AG09319 (cell line): ENCODE measurements at places on chromosomes 3 and 15.

- DNase-seq, result no peak
Observed at GRCh38 chr3:150605998-150606641, 3.0 kb downstream of the SELENOT start.

GRCh38 chr15:86538141-86538540, 458.5 kb downstream of the AGBL1 start:
- no peak for DNase-seq

- DNase-seq, result no peak
Observed at GRCh38 chr15:79050341-79050740, 40.2 kb downstream of the RASGRF1 start.

DNA sequence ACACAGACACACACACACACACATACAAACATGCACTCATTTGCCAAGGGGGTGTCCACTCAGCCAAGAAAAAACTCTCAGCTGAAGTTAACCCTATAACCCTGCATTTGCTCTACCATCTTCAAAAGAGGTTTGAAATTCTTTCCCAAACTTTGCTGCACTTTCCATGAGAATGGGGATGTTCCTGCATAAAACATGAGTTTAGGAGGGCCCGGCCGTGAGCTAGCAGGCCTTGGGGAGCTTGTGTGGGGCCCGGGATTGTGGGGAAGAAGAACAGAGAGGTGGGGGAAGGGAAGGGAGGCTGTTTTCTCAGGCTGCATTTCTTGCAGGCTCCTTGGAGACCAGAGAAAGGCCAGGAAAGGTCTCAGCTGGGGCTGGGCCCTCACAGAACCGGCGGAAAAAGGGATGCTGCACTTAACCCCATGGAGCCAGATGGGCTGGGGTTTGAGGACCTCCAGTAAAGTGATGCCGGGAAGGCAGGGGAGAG, 40.8 kb downstream of the SEMA5B start:
- no peak for DNase-seq

GRCh38 chr3:193815246-193816027, 222.4 kb downstream of the OPA1 start:
- no peak for DNase-seq

GRCh38 chr15:92584105-92584504, 71.5 kb downstream of the FAM174B start:
- no peak for DNase-seq

DNA sequence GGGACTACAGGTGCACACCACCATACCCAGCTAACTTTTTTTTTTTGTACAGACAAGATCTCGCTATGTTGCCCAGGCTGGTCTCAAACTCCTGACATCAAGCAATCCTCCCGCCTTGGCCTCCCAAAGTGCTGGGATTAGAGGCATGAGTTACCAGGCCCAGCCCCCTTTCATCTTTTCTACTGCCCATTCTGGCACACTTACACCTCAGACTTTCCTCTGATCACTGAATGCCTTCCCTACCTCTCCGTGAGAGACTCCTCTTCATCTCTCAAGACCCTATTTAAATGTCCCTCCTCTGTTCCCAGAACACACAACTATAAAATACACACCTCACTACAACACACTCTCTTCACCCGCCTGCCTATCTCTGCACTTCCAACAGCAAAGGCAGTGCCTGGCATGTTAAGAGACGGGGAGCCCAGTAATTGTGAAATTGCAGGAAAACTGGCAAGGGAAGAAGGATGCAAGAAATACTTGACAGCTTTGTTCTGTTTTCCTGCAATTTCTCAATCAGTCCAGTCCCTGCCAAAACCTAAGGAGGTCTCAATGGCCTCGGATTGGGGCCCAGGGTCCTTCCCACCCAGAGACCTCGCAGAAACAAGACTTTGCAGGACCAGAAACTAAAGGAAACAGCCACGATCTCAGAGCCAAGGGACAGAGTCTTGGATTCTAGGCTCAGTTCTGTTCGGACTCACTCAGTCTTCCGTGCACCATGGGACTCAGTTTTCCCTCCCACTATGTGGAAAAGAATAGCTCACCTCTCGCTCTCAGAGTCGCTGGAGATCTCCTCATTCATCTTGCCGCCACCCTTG, 849 bp downstream of the RRP9 start:
- DNase-seq, result no peak

DNA sequence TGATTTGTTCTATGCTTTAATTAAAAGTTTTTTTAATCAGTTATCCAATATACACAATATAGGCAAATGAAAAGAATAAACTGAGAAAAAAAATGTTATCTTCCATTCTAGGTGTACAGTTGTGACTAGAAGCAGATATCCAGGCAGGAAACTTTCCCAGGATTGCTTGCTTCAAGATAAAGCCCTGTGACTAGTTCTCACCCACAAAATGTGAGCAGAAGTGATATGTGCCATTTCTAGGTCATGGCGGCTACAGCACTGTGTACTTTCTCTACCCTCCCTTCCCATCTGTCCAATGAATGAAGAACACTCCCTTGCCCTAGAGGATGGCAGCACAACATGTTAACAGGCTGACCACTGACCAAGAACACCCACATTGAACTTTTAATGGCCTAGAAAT, 110.5 kb upstream of the STT3B start:
- DNase-seq, result no peak

GRCh38 chr15:23890218-23890617, 203.1 kb upstream of the NDN start:
- no peak for DNase-seq

DNA sequence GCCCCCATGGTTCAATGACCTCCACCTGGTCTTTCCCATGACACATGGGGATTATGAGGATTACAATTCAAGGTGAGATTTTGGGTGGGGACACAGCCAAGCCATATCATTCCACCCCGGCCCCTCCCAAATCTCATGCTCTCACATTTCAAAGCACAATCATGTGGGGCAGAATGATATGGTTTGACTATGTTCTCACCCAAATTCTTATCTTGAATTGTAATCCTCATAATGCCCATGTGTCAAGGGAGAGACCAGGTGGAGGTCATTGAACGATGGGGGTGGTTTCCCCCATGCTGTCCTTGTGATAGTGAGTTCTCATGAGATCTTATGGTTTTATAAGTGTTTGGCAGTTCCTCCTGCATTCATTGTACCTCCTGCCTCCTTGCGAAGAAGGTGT, 2.4 kb upstream of the CLEC3B start:
- DNase-seq, result no peak

DNA sequence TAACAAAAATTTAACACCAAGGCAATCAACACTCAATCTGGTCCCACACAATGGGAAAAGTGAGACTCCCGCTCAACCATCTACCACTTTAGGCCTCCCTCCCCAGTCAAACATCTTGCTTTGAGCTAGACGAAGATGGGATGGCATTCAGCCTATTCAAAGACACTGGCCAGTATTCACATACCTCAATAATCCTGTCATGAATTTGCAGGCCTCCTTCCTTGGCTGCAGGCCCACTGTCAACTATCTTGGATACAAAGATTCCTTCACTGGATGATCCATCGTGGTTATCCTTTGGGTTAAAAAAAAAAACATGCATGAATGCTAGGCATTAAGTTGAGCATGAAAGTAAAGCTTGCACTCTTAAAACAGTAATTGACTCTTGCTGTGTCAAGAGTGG, 22.6 kb downstream of the PDZRN3 start:
- peak; percentile 54 for DNase-seq

DNA sequence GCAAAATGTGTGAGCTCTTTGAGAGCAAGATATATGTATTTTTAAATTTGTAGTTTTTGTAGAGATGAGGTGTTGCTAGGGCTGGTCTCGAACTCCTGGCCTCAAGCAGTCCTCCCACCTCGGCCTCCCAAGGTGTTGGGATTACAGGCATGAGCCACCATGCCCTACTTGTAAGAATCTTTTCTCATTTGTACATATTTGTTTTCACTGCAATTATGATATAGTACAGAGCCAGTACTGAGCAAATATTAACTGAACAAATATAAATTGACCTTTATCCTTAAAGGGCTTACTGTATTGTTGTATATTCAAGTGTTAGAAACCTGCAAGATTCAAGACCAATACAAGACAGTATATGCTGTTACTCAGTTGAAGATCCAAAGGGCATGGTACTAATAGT, 53.4 kb downstream of the GTF2E1 start:
- DNase-seq, result no peak

DNA sequence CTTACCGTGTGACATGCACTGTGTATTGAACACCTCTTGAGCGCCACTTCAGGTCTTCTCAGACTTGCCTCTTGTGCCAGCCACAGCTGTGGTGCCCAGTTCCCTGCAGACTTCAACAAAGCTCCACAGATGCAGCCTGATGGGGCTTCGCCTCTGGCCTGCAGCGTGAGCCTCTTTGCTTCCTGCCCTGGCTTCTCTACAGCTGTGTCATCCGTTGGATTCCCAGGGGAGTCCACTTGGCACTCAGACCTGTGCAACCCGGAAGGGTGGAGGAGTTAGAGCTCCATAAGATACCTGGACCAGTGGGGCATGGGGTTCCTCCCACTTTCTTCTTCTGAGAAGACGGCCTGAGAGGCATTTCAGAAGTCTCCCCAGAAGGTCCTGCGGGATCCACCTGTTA, 57.7 kb upstream of the BNIP2 start:
- DNase-seq, result no peak

DNA sequence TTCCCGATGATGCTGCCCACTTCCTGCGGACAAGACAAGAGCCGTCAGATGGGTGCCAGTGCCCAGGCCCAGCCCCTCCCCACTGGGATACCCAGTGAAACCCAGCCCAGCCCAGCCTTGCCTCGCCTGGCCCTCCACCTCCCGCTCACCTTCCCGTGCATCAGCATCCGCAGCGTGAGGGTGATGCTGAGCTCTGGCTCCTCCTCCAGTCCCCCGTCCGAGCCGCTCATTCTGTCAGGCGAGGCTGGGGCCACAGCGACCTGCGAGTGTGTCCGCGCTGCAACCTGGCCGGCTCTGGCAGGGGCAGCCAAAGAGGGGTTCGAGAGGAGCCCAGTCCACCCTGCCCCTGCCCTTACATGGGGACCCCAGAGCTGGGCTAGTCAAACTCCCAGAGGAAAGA, 5.8 kb downstream of the GPR62 start:
- DNase-seq, result no peak

DNA sequence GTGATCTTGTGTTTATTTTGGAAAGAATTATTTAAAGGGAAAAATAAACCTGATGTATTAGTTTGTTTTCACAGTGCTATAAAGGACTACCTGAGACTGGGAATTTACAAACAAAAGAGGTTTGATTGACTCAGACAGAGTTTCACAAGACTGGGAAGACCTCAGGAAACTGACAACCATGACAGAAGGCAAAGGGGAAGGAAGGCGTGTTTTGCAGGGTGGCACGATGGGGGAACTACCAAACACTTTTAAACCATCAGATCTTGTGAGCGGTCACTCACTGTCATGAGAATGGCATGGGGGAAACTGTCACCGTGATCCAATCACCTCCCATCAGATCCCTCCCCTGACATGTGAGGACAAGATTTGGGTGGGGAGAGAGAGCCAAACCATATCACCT, 87.0 kb downstream of the TP63 start:
- no peak for DNase-seq

GRCh38 chr3:73624821-73625665, at the start of gene PDZRN3:
Gene PDZRN3 (minus strand): TSS chr3:73624941.
- no peak for DNase-seq

DNA sequence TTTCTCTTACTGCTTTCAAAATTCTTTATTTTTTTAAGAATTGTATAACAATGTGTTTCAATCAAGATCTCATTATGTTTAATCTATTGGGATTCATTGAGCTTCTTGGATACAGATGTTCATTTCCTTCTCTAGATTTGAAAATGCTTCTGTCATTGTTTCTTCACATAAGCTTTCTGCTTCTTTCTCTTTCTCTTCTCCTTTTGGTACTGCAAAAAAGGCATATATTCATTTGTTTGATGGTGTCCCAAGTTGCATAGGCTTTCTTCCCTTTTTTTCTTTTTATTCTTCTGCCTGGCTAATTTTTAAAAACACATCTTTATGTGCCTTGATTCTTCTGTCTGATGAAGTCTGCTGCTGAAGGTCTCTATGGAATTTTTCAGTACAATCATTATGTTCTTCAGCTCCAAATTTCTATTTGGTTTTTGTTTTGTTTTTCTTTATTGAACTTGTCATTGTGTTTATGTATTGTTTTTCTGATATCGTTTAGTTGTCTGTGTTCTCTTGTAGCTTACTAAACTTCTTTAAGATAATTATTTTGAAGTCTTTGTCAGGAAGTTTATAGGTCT, 88.9 kb downstream of the DTWD1 start:
- no peak for DNase-seq

- DNase-seq, result no peak
Observed at GRCh38 chr3:42680806-42681205, 4.5 kb upstream of the KLHL40 start.

- no peak for DNase-seq
Observed at GRCh38 chr3:23820888-23821287, 15.1 kb downstream of the UBE2E1 start.

GRCh38 chr3:135348690-135349089, 553.6 kb downstream of the EPHB1 start:
- DNase-seq, result no peak

DNA sequence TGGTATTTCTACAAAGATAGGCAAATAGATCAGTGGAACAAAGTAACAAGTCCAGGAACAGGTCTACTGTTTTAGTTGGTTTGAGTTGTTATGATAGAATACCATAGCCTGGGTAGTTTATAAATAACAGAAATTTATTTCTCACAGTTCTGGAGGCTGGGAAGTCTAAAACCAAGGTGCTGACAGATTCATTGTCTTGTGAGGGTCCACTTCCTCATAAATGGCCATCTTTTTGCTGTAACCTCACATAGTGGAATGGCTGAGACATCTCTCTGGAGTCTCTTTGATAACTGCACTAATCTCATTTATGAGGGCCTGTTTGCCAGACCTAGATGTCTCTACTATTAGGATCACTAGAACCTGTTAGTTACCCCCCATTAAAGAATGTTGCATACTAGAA, 152.3 kb upstream of the MYRIP start:
- no peak for DNase-seq

- no peak for DNase-seq
Observed at GRCh38 chr3:69210068-69210730, 87.8 kb upstream of the LMOD3 start.

DNA sequence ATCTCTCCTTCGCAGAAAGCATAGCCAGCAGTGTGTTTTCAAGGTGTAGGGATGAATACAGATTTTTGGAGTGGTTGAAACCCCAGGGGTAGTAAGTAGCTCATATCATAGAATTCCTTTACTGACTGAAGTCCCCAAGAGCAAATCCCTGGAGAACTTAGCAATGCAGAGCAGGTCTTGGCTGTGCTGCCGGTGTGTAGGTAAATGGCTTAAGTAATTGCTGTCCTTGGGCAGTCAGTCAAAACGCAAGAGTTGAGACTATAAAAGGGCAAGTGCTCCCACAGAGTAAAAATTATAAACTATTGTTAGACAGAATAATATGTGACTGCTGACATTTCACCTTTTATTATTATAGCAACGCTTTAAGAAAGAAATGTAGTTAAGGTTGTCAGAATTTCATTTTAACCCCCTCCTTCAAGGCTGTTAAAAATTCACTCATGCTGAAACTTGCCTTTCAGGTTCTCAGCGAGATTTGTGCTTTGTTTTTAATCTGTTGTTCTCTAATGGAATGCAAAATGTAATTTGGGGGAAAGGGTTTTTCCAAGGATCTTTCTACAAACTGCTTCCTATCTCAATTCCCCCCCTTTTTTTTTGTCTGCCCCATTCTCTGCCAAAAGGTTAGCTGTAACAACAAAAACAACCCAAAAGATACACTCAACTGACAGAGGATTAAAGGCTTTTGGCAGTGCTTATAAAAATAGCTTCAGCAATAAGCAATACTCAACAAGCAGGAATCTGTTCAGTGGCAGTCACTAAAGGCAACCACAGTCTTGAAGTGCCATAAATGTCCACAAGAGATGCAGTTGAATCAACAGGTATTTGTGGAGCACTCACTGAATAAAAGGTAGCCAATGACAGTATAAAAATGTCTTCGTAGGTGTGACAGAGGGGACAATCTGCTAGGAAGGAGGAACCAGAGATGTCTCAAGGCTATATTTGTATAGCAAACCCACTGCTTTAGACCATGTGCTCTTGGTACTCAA, 105.3 kb downstream of the THRB start:
- DNase-seq, result no peak
